ENCODE measurements at places on chromosomes 16 and 17. TPM values are rescaled to one million over a fixed set of nuclear protein-coding genes. Genes with fewer than 3 reads are reported as not detected.

CCL4 gene
- 1.1 TPM for total RNA-seq

DNA sequence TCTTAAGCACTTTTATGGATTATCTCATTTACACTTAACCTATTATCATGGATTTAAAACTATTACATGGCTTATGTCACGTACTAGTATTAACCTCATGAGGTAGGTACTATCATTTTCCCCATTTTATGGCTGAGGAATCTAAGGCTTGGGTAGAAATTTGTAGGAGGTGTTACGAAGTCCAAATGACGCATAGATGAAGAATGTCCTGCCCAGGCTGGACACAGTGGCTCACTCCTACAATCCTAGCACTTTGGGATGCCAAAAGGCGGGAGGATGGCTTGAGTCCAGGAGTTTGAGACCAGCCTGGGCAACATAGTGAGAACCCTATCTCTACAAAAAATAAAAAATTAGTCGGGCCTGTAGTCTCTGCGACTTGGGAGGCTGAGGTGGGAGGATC is 4.8 kb upstream of the C1QL1 start:
- H3K4me3 ChIP-seq: no peak overlapping the region
- no peaks in the 10 kb centered on the region for H3K36me3 ChIP-seq
- H3K27me3 ChIP-seq: peaks cover 19% of the 10 kb centered on the region
- no peak overlapping the region for H3K27ac ChIP-seq

GRCh38 chr17:55158439-55158838 is 106.3 kb upstream of the HLF start:
- H3K36me3 ChIP-seq: no peaks in the 10 kb centered on the region
- DNase-seq: no peak
- no peaks in the 10 kb centered on the region for H3K4me1 ChIP-seq
- H3K27ac ChIP-seq: no peak overlapping the region

DNA sequence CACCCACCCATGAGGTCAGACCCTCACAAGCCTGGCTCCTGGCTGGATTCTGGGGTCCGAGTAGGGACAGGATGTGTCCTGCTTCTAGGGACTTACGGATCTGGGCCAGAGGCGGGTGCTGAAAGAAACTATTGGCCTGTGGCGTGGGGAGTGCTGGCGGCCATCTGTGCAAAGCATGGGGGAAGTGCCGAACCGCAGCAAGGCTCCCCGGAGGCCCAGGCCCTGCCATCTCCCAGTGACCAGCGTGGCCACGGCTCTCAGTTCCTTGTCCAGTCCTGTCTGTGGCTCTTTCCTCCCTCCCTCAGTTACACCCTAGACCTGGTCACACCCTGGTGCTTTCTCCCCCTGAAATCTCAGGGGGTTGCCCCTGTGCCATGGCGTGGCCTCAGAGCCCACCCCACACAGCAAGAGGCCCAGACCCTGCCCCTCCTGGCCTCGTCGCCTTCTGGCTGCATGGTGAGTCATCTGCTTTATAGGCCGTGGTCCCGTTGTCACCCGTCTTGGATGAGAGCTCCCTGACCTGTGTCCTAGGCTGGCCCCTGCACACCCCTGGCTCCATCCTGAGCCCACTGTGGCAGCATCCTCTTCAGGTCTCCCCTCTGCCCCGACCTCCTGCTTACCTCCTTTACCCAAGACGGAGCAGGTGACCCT is 54.5 kb downstream of the PRMT7 start:
- H3K27ac ChIP-seq: no peak overlapping the region
- peak; percentile 25 for DNase-seq
- no peak overlapping the region for H3K4me3 ChIP-seq
